ENCODE measurements at places on chromosomes 12 and 14.

DNA sequence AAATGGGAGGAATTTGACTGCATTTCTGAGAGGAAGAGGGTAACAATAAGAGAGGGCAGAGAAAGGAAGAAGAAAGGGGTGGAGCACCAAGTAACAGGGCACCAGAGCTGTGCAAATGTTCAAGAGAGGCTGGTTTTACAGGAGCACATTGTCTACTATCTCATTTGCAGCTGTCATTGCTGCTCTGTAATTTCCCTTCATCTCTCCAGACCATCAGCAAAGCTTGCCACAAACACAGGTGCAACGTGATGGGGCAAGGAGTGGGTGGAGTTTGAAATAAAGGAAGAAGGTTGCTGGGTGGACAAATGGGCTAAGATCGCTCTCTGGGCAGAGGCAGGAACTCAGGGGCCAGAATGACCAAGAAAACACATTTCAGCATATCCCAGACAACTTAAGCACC is 47.9 kb upstream of the PLEKHG6 start:
- DNase-seq = no peak

- no peak for DNase-seq
Observed at GRCh38 chr14:31745741-31746140, 184.5 kb downstream of the NUBPL start.

- no peak for DNase-seq
Observed at GRCh38 chr12:470133-470532, 10.4 kb downstream of the B4GALNT3 start.

- no peak for DNase-seq
Observed at GRCh38 chr14:36947362-36947761, 225.0 kb downstream of the SLC25A21 start.

DNA sequence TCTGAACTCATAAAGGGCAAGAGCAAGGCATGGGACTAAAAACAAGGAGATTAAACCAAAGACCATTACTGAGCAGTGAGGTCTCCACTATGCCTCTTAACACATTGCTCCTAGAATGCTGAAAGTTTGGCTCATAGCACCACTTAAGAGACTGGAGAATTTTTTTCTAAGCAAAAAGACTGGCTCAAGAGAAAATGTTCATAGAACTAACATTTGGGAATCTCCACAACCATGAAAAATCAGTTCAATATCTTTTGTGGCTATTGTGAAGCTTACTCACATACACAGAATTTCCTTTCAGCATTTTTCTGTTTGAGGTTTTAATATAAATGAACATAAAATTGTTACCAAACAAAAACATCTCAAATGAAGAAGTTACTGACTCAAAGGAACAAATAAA is 255.8 kb downstream of the CCDC91 start:
- DNase-seq = no peak

DNA sequence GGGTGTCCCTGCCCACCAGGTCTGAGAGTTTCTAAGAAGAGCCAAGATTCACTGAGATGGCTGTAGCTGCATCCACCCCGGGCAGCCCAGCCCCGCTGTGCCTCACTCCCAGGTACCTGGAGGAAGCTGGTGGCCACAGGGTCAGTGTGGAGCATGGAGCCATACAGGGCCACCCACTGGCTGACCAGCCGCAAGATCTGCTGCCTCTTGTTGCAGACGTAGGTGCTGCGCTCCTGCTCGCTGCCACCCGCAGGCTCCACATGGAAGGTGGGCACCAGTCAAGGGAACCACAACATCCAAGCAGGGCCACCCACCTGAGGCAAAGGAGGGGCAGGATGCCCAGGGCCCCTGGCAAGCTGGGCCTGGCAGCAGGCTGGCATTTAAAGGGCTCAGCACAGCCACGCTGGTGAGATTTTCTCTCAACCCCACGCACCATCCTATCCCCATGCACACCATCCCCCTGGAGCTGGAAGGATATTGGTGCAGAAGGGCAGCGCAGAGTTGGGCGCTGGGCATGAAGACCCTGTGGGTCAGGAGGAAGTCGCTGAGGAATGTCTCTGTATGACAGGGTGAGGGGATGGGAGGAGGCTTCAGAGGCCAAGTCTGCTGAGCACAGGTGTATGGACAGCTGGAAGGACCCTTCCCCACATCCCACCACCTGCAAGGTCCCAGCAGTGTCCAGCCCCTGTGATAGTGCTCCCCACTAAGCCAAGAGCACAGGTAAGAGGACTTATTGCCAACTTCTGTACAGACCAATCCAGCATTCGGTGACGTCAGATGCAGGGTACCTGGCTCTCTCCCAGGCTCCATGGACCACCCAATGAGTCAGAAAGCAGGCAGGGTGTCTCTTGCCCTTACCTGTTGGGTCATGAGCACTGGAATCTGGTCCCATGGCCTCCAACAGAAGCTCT is 10.8 kb downstream of the RAPGEF3 start:
- DNase-seq = no peak

DNA sequence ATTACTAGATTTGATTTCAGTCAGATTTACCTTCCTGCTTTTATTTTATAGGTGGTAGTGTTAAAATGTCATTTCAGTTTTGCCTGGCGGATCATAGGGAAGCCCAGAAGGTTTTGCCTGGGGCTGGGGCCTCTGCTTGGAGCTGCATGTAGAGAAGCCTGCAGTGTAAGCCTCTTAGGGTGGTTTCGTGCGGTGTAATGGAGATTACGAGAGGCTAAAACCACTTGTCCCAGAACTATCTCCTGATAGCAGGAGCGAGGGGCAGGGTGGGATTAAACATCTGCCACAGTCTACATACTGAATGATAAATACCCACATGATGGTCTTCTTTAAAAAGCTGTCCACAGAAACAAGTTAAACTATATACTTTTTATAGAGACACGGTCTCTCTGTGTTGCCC is 35.0 kb upstream of the DICER1 start:
- no peak for DNase-seq

DNA sequence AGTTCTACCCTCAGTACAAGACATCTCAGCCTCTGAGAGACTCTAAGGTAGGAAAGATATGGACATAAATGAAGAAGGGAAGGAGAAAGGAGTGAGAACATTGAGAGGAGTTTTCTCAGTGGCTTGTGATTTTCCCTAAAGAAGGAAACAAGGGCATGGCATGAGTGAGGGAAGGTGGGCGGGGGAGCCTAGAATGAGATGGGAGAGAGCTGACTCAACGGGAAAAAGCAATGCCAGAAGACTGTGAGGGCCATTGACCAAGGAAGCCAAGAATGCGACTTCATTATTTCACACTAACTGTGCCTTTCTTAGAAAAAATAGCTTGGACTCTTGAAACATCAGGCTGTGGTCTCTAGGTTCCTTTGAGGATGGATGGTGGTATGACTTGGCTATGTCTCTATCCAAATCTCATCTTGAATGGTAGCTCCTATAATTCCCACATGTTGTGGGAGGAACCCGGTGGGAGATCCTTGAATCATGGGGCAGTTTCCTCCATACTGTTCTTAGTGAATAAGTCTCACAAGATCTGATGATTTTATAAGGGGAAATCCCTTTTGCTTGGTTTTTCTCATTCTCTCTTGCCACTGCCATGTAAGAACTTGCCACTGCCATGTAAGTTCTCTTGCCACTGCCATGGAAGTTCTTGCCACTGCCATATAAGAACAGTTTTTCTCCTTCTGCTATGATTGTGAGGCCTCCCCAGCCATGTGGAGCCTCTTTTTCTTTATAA is 279.6 kb downstream of the NUAK1 start:
- no peak for DNase-seq
